ENCODE measurements at places on chromosomes 5 and 9.

DNA sequence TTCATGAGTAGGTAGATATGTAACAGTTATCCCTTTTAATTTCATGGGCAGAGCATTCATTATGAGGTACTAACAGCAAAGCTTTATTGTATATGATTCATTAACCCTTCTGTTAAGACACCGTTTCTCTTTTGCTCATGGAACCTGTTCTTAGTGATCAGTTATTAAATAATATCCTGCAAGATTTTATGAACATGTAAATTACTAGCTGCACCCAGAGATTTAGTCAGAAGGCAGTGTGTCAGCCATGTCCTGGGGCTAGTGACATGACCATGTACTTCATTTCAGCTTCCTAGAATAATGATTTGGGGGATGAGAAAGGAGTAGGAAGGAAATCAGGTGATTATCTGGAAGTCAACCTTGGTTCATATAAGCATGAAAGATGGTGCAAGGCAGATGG lies 7.0 kb downstream of the MAST4 start:
- DNase-seq, result no peak

DNA sequence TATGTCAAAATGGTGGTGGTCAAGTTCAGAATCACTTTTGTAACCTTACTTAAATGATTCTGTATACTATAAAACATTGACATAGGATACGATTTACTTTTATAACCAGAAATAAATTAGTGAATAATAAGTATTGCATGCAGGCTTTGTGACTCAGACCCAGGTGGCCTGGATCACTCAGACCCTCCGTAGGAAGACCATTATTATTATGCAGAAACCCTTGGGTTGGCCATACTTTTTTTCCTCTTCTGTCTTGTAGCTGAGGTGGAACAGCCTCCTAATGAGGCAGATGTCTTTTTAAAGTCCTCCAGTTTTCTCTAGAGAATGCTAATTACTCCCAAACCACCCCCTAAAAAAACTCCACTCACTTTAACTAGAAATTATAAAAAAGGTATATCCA lies 121.9 kb downstream of the LPAR1 start:
- DNase-seq, result no peak

GRCh38 chr9:137793196-137793841 lies 84.3 kb upstream of the CACNA1B start:
- no peak for DNase-seq

- DNase-seq, result no peak
Measured at GRCh38 chr5:154403776-154404387, 41.9 kb upstream of the SAP30L start.

- no peak for DNase-seq
Measured at GRCh38 chr9:80948066-80948465, 741.3 kb downstream of the TLE1 start.

GRCh38 chr5:81878333-81878732 lies 93.5 kb upstream of the ATG10 start:
- no peak for DNase-seq

- no peak for DNase-seq
Measured at GRCh38 chr5:117207088-117207668, 632.6 kb upstream of the SEMA6A start.

DNA sequence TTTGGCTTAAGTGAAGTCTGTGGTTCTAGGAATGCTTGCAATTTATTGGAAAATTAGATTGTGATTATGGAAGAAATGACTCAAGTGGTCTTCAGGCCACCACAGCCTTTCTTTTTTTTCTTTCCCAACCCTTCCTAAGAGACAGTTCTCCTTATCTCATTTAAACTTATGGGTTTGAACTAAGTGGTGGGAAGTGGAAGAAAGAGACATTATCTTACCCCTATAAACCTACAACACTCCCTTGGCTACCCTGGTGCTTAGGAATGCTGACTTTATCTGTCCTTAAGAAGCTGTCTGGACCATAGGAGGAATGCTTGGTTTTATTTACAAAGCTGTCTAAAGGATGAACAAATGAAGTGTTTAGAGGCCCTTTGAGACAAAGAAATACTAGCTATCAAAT lies 5.1 kb upstream of the ERAP1 start:
- DNase-seq, result no peak

- peak; percentile 48 for DNase-seq
Measured at GRCh38 chr9:112621018-112621655, 96.8 kb downstream of the INIP start.

DNA sequence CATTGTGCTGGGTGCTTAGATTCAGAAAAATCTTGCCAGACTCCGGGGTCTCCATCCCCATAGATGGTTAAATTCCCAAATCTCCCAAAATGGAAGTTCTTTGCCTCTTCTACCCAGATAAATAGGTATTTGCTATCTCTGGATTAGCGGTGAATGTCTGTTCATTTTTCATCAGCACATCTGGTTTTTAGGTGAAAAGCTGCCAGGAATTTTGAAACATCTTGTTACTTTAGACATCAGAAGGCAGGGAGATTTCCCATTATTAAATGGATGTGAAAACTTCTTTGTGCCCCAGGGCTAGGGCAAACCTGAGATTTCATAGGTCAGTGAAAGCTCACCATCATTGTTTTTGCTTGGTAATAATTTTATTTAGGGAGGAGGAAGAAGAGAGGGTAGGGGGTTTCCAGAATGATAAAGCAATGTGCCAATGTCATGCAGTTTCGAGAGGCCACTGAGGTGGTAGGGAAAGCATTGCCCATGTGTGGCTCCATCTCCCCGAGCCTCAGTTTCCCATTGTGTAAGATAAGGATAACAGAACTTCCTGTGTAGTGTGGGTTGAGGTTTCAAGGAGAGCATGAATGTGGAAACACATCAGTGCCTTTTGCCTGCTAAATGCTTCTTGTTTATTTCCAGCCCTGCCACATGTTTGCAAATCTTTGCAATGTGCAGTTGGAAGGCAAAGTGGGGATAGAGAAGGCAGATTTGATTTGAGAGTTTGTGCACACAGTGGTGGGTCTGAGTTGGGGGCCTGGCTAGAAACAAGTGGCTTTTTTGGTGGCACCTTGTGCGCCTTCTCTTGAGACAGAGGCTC lies 147.2 kb upstream of the KLF4 start:
- peak; percentile 57 for DNase-seq

GRCh38 chr5:36237751-36238150 lies 4.0 kb downstream of the NADK2 start:
- DNase-seq, result no peak

- DNase-seq, result peak; percentile 84
Measured at GRCh38 chr9:35096035-35096849, at the start of gene PIGO. Gene PIGO, minus strand, starts transcription at chr9:35096591. Its CDS starts 1,026 bp downstream, at chr9:35095565.

GRCh38 chr5:148336704-148337435 lies 1.5 kb downstream of the SPINK9 start:
- DNase-seq, result peak; percentile 10

All from inflammatory macrophage treated with lipopolysaccharide for 1 hour (primary cell).